ENCODE measurements at places on chromosomes 2 and 18.

- no peak for DNase-seq
Measured at GRCh38 chr2:233079473-233079877, 19.3 kb downstream of the INPP5D start.

DNA sequence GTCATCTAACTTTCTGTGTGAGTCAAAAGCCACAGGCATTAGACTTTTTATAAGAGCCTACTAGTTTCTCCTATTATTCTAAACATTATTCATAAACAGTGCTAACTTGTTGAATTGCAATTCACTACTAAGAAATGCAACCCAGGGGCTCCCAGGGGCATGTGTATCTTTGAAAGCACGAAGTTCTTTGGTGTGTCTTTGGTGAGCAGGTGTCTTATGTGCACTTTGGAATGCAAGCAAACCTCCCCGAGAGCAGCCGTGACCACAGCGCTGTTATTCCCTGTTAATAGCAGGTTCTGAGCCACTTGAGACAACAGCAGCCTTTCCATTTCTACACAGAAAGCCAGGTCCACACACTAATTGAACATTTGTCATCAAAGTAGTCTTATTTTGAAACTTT is 123.5 kb downstream of the PRKRA start:
- DNase-seq = no peak

DNA sequence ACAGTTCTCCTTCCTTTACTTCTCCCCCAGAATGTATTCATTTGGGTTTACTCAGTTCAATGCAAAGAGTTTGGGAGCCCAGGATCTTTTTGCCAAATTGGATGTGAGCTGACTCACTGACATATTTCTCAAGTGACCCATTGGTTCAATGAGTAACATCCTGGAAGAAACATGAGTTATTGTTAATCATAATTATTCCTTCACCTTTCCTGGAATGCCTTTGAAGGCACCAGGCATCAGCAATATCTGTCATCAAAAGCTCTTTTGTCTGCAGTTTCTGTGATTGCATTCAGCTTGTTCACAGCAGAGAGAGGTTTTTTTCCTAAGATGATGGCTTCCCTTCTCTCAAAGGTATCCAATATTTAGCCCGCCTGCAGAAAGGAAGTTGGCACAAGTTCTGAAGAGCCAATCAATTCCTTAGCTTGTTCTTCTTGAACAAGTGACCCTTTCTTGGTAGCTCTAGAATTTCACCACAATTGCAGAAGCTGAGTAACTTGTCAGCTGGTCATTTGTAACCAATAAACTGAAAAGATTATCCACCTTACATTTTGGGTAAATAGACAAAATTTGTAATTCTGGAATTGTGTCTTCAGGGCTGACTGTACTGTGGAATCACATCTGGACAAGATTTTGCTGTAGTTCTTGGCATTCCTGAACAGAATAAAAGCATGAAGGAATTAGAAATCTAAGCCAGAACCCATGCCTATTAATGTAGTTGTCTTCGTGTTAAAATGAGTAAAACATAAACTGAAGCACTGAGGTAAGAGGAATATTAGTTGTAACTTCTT is 72.2 kb upstream of the TMEM17 start:
- peak; percentile 95 for DNase-seq

DNA sequence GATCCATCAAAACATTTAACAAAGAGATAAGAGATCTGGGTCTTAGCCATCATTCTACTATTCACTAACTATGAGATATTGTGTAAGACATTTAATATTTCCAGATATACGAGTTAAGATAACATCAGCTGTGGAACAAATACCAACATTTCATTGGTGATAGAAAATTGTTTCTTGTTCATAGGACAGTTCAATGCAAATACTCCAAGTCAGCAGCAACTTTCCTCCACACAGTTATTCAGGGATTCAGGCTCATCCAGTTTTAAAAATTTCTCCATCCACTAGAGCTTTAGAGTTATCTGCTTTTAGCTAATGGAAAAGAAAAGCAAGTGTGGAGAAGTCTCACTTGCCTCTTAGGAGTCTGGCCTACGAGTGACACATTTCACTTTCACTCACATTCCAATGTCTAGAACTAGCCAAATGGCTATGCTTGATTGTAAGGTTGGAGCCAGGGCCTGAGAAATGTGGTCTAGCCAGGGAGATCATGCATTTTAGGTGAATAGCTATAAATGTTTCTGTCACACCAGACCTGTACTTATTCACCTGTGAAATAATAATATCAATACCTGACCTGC is 119.3 kb upstream of the MAPRE2 start:
- DNase-seq = no peak

- DNase-seq = peak; percentile 42
Measured at GRCh38 chr2:167756446-167756845, 490.9 kb downstream of the STK39 start.

DNA sequence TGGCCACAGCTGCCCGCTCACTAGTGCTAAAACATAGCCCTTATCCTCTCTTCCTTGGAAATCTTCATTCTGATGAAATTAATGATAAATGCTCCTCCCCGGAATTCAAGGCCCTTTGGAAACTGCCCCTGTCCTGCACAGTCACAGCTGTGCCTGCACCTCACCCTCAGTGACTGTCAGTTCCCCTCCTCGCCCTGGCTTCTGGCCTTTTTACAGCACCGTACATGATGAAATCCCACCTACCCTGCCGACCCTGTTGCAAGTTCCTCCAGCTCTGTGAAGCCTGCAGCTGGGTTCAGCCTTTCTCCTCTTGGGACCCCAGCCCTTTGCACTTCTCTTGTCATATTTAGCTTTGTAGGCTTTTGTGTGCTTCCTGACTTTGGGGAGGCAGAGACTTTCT is 48.4 kb downstream of the DCDC2C start:
- no peak for DNase-seq

DNA sequence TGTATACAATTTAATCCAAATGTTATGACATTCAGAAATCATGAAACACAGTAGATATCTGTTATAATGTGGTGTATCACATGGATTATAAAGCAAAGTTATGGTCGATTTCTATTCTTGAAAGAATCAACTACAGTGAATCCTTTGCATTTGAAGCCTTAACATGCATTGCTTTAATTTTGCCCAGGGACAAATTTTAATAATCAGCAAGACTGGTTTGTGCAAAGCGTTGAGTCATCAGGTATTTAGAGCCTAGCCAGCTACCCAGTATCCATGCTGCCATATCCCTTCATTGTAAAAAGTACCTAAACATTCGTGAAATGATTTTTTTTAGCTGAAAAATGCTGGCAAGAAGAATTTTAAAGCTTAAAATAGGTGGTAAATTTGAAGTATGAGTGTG is 8.9 kb upstream of the SPDYA start:
- DNase-seq = peak; percentile 22

DNA sequence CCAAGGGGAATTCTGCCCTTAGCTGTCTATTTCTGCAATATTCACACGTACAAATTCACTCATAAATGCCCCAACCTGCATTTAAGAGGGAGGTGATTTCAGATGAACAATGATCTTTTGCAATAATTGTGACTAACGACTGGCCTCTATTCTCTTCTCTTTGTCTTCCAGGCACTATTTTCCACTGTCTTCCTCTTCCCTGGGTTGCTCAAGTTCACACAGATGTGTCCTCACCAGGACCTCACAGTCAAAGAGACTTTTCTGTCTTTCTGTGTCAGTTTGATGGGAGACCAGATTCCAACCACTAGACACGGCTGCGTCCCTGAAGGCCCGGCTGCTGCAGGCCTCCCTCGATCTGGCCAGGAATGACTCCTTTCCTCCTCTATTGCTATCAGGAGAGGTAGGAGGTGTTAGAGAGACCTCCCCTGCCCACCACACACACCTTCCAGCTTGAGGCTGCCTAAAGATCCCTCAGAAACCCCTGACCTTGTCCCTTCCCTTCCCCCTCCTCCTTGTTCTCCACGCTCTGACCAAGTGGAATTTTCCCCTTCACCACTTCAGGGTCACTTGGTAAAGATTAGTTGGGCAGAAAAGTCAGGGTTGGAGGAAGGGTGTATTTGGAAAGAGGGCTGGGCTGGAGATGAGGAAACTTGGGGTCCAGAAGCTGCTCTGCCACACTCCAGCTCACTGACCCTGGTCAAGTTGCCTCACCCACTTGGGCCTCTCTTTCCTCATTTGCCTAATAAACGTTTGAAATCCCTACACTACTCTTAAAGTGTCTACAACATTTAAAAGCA is 109.2 kb upstream of the COPS8 start:
- no peak for DNase-seq

DNA sequence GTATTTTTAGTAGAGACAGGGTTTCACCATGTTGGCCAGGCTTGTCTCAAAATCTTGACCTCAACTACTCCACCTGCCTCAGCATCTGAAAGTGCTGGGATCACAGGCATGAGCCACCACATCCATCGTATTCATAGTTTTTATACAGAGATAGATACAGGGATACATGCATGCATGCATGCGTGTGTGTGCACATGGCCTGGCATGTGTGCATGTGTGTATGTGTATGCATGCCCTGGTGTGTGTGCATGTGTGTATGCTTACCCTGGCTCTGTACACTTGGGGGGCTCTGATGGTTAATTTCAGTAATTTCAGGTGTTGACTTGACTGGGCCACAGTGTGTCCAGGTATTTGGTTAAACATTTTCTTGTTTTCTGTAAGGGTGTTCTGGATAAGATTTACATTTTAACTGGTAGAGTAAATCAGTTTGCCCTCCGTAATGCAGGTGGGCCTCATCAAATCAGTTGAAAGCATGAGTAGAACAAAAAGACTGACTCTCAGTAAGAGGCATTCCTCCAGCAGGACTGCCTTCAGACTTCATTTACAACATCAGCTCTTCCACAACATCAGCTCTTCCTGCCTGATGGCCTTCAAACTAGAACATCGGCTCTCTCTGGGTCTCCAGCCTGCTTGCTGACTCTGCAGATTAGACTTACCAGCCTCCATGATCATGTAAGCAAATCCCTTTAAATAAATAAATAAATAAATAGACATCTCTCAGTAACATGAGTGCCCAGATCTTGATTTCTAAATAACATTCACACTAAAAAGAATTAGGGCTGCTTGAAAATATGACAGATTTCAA is 30.8 kb downstream of the SESTD1 start:
- DNase-seq = no peak

- DNase-seq = no peak
Measured at GRCh38 chr18:50297621-50298442, 10.3 kb upstream of the CXXC1 start.

DNA sequence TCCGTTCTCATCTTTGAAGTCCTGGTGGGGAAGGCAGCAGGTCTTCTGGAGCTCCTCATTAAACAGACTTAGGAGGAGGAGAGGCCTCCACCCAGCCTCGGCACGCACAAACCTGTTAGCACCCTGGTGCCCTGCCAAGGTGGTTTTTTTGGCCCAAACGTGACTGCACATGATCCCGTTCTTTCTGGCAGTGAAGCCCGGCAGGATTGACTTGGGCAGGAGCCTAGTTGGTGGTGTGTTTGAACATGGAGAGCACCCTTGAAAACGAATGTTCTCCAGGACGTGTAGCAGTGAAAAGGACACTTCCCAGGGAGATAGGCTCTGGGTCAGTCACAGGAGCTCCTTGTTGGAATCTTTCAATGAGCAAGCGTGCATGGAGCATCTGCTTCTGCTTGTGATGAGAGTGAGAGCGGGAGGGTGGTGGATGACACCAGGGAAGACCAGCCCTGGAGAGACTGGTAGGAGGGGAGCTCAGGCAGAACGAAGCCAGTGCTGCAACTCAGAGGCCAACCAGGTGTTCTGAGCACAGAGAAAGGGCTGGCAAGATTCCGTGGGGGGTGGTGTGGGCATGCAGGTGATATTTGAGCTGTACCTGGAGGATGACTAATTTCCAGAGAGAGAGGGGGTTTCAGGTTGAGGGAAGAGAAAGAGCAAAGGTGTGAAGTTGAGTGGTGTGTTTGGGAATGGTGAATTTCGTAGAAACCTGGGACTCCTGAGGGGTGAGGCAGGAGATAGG is 73.8 kb downstream of the TANC1 start:
- DNase-seq = no peak

DNA sequence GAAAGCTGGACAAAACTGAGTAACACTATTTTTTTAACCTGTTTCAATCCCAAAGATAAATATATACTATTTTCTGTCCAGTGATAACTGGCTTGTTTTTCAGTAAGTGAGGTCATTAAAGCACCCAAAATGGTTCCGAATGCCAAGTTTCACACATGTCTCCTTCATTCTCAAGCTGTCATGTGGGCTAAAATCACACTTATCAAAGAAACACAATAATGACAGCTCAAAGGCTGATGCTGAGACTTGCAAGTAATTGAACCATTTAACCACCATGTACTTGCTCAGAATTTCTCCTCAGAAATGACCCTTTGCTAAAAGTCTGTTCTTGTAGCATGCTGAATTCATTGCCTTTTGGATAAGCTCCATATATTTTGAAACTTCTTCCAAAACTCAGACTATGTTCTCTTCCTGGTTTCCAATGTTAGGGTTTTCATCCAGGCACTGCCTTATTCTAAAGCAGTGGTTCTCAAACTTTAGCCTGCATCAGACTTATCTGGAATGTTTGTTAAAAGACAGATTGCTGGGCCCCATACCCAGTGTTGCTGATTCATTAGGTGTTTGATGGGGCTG is 149.8 kb downstream of the VWC2L start:
- no peak for DNase-seq

DNA sequence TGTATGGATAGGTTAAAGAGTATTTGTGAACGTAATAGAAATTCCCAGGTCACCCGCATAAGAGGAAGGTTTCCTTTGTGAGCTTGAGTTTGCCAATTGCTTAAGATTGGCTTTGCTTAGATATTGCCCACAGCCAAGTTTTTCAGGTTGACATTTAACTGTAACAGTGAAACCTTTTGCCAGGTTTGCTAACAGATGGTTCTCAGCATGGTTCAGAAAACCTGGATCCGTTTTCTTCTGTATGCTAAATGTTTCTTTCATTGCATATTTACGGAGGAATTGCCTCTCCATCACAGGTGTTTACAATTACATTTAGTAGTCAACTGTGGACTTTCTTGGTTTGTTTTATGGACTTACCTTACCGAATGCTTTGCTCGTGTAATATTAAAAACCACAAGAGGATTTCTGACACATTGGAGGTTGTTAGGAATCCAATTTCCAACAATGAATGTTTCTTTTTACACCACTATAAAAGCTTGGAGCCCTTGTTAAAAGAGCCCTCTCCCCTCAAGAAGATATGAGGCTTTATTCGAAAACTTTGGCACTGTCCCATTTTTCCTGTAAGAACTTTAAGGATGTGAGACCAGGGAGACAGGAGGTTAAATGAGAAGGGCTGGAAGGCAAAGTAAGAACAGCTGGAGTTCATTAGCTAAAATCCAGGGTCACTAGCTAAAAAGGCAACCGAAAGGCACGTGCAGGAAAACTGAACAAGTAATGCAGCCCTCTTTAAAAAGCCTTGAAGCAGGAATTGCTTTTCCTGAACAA is 7.8 kb downstream of the CDK15 start:
- DNase-seq = no peak

- no peak for DNase-seq
Measured at GRCh38 chr2:60925994-60926740, 44.8 kb downstream of the REL start.

Data from A172 (cell line).